Tibial artery (tissue), 4 donors: ENCODE measurements at places on chromosomes 5 and 9.

DNA sequence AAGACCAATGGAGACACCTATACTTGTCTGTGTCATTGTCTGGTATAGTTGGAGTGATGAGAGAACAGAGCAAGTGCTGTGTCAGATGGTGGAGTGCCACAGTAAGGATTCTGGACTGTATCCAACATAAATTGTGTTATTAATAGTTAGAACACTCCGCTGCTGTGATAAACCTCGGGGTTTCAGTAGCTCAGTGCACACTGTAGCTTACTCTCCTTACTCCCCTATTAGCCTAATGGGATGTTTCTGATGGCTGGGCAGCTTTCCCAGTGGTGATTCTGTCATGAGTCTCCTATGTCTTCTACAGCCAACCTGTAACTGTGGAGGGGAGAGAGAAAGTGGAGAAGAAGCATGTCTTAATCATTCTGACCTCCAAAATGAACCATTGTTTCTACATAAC lies 127.6 kb upstream of the PTCH1 start:
- DNase-seq = no peak

GRCh38 chr5:125673359-125673950 lies 749.8 kb upstream of the GRAMD2B start:
- no peak for DNase-seq

GRCh38 chr5:73540192-73540591 lies 25.2 kb downstream of the ANKRA2 start:
- DNase-seq = no peak

- DNase-seq = no peak
These were observed 105.3 kb upstream of the SPATA31D4 start for GRCh38 chr9:81822967-81823366.

DNA sequence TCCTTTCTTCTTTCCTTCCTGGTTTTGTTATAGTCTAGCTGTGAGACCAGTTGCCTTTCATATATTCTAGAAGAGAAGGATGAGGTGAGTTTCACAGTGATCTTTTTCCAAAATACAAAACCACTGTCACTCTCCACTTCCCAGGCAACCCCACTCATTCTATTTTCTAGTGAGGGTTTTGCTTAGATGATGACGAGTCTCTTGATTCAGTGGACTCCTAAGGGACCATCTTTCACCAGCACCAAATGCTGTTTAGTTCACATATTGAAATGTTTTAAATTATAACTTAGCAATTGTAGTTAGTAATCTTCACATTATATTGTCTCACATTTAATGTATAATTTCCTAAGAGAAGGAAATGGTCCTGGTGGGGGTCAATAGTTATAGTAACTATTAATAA lies 25.2 kb downstream of the PIK3R1 start:
- no peak for DNase-seq

DNA sequence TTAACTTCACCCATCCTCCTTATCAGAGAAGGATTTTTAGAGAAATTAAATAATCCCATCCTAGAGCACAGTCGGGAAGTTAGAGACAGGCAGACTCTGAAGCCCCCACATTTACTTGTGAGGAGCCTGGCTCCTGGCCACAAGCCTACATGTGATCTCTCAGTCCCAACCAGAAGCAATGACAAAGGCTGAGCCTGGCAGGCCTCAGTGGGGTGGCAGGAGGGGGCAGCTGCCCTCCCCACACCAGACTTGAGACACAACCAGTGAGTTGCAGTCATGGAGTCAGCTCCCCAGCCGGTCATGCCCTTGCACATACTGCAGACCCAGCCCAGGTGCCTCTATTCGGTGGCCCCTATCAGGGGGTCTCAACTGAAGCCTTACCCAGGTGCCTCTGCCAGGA lies 11.0 kb downstream of the NAIF1 start:
- DNase-seq = no peak

GRCh38 chr5:135114759-135115158 lies 80.7 kb upstream of the PITX1 start:
- no peak for DNase-seq

DNA sequence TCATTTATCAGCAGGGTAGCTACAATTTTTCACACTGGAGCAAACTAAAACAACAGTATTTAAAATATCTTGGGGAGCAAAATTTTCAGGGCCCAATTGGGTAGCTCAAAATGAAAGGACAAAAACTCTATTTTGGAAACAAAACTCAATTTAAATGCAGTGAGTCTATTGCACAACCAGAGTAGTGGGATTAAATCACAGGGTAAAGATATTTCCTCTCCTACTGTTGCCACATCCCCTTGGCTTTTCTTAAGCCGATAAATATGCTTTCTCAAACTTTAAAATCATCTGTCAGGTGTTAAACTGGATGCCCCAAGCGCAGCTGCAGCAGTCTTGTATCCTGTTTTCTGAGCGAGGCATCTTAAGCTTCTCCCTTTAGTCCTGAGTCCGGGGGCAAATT lies 1474.3 kb upstream of the CDH9 start:
- no peak for DNase-seq

DNA sequence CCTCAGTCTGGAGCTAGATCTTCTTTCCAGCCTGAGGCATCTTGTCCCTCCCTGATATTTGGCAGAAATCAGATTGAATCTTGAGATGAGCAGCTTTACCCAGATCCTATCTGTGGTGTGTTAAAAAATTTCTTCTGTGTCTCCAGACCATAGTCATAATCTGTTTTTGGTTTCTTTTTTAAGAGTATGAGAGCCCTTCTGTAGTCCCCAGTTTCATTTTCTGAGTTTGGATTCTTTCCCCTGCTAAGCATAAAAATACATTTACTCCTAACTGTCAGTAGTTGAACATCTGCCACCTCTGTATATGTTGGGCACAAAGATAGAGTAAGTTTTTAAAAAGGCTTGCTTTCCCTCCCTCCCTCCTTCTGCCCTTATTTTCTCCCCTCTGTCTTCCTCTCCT lies 137.7 kb downstream of the CNTLN start:
- no peak for DNase-seq

DNA sequence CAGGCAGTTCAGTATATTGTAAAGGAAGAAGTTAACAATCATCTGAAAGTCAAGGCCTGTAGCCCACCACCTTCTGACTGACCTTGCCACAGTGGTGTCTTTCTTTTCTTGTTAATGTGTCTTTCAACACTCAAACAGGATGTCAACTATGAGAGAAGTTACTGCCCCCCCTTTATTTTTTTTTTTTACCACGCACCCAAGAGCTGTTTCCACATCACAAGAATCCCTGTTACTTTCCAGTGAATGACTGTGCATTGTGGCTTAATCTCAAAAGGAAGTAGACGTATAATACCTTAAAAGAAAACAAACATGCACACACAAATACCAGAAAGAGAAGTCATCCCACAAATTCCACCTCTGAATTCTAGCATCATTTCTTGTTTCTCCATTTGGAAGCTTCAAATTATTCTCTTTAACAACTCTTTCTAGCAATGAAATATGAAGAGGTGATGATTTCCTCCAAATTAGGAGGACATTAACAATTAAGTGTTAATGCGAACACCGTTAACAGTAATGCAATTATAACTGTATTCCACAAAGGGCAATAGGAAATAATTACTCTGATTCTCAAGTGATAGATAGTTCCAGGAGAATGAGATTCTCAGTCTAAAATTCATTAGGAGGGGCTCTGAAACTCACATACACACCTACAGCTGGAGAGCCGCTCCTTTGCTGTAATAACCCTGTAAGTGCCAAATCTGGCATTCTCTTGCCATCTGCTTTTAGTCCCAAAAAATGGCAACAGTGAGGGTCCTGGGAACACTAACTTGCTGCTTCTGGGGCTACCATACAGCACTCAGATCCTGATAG lies 201.0 kb downstream of the EFNA5 start:
- DNase-seq = no peak

DNA sequence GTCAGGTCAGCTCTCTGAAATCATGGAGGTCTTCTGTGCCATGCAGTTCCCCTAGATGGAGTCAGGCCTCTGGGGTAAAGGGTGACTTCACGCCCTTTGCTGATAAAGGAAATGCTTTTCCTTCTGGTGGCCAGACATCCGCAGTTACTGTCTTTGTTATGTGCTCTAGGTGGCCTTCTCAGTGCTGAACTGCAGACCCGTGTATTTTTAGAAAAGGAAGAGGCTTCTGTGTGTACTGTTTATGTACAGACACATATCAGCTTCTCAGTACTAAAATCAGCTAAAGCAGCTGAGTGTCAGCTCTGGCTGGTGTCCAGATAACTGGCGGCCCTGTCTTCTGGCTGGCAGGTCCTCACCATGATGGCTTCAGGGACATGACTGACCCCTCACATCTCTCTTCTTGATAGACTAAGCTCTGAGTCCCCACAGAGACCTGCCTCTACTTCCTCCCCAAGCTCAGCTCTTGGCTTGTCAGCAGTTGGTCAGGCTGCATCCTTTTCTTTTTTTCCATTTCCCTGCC lies 75.3 kb downstream of the ARHGAP26 start:
- DNase-seq = no peak

DNA sequence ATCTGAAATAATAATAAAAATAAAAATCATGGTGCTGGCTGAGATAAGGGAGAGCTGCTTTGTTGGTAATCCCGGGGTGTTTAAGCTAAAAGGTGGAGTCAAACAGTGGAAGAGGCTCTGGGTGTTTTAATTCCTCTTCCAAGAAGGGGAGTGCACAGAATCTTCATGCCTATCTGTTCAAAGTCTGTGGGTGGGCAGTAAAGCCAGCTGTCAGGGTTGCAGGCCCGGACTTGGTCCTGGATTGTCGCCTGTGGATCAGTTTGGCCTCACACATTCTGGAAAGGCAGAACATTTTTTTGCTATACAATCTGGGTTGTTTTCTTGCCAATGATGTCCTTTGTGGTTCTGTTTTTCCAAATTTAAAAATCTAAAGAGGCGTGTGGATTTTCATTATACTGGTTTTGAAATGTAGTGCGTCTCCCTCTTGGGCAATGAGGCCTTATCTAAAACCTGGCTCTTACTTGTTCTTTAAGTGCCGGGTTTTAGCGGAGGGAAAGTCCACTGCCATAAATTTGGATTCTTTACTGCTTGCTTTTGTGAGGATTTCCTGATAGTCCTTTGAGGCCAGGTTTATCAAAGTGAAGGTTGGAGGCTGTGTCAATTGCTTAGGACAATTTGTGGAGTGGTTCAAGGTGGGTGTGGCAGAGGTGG lies 5.8 kb downstream of the ANKDD1B start:
- no peak for DNase-seq

GRCh38 chr5:175047048-175047447 lies 322.7 kb downstream of the MSX2 start:
- DNase-seq = no peak

- no peak for DNase-seq
These were observed 188.2 kb upstream of the SLC27A6 start for GRCh38 chr5:128777052-128777451.

DNA sequence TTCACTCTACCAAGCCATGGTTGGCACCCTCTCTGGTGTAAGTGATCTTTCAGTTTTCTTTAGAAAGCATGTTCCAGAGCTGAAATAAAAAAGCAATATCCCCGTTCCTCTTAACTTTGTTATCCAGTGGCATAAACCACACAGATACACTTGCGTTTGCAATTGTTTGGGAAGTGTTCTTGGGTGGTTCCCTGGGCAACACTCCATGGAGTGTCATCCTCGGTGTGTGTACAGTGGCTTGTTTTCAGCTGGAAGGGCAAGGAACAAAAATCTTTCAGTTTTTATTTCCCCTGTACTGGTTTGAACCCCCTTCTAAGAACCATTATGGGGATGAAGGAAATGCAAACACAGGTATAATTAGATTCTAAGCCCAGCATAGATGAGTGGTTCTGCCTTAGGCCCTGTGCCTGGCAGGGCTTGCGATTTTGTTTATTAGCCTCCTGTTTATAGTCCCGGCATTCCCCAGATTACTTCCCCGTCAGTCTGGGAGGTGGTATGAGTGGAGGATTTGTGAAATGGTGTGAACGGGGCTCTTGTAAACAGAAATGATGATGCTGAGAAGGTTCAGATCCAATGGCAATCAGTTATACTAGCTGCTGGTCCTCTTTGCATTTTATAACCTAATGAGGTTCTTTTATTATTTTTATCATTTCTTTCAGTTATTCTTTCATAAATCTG lies 76.0 kb upstream of the CD180 start:
- peak; percentile 38 for DNase-seq

DNA sequence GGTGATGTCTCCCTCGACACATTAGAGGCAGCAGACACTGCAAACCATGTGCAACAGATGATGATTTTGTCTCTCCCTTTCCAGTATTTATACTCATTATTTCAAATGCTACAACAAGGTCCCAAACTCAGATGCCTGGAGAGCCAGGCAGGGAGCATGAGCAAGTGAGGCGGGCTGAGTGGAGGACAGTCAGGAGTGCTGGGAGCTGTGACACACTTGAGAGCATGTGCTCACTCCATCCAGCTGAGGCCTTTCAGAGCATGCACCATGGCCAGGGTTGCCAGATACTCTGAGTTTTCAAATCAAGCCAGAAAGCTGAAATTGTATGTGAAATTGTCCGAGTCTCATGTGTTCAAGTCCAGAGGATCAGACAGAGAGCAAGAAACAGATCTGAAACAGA lies 55.8 kb upstream of the SLC2A8 start:
- DNase-seq = no peak

DNA sequence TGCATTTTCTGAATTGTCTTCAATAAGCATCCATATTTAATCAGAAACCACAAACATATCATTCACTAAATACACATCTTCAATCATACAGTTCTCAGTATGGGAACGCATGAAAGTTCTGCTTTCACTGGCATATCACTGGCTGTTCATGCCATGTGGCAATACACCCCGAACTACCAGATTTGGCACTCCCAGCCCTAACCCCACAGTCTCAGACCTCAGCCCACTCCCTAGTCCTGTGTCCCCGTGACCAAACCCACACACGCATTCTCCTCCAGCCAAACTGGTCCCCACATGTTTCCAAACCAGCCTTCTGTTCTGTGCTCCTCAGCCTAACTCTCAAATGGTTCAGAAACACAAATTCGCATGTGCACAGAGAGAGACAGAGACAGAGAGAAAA lies 20.6 kb downstream of the KCNMB1 start:
- DNase-seq = no peak

GRCh38 chr9:10055886-10056395 lies 556.9 kb downstream of the PTPRD start:
- DNase-seq = no peak

- no peak for DNase-seq
These were observed 512.1 kb upstream of the MEF2C start for GRCh38 chr5:89395111-89395510.

GRCh38 chr9:74784506-74784905 lies 103.2 kb downstream of the TRPM6 start:
- no peak for DNase-seq
